ENCODE measurements at places on chromosomes 6 and 20.

- DNase-seq: no peak
Measured at GRCh38 chr20:62049342-62050165, 16.1 kb downstream of the TAF4 start.

GRCh38 chr20:64065974-64066343 lies 3.0 kb downstream of the TCEA2 start:
- DNase-seq: peak; percentile 88

GRCh38 chr6:150539568-150539967 lies 60.1 kb upstream of the PLEKHG1 start:
- no peak for DNase-seq

DNA sequence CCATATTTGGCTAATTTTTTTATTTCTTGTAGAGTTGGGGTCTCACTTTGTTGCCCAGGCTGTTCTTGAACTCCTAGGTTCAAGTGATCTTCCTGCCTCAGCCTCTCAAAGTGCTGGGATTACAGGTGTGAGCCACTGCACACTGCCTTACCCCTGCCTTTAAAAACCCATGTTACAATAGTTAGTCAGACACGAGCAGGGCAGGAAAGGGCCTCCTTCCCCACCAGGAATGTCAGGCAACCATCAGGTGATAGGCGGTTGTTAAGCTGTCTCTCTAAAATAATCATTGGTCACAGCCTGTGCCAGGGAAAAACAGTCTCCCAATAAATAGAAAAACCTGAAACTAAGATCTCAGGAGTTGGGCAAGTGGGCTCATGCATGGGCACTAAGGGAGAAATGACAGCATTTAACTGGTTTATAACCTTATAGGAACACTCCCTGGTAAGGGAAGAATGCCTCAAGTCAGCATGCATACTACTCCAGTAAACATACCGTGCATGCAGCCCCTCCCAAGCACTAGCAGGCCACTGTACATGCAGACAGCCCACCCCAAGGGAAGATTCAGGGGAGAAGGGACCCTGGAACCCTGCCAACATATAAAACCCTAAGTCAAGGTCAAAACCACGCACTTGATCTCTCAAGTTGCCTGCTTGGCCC lies 8.4 kb downstream of the OR2H2 start:
- no peak for DNase-seq

DNA sequence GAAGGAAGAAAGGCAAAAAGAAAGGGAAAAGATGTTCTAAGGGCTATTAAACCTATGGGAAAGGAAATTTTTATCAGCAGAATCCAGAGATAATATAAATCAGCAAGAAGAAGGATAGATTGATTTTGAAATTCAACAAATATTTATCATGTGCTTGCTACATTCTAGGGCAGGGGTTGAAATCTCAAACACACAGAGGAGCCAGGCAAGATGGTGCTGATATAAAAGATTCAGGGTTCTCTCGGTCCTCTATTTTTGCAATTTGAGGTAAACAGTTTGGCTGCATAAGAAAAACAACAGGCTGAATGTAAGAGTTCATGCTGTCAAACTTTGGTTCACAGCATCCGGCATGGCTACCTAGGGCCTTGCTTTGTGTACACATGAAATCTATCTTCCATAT lies 109.6 kb upstream of the BMP2 start:
- DNase-seq: no peak

GRCh38 chr20:24863356-24863755 lies 85.7 kb upstream of the CST7 start:
- DNase-seq: peak; percentile 56

- DNase-seq: no peak
Measured at GRCh38 chr6:111565326-111566221, 40.1 kb downstream of the TRAF3IP2 start.

GRCh38 chr6:16049168-16049567 lies 79.7 kb upstream of the MYLIP start:
- peak; percentile 4 for DNase-seq

GRCh38 chr6:132751306-132751705 lies 6.4 kb downstream of the VNN2 start:
- DNase-seq: no peak
